ENCODE measurements at places on chromosomes 16 and 17.

DNA sequence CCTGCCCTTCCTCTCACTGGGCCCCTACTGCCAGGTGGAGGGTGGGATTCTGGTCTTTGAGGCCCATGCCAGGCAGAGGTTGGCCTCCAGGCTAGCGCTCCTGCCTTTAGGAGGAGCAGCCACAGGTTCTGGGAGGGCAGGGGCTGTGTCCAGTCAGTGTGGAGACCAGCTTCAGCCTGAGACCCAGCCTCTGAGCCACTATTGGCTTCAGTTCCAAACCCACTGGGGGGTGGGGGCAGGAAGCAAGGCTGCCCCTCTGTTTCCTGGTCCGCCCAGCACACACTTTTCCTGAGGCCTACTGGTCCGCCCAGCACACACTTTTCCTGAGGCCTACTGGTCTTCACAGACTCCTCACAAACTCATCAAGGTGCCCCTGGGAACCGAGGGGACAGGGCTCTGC lies 16.4 kb downstream of the SLC5A10 start:
- DNase-seq: no peak

GRCh38 chr17:27319541-27320221 lies 25.8 kb downstream of the WSB1 start:
- no peak for DNase-seq

- peak; percentile 15 for DNase-seq
Observed at GRCh38 chr16:5041600-5042133, 7.9 kb upstream of the NAGPA start.

GRCh38 chr17:63623786-63624530 lies 1.7 kb downstream of the MAP3K3 start:
- no peak for DNase-seq

GRCh38 chr16:1278477-1278876 lies 22.6 kb downstream of the TPSD1 start:
- DNase-seq: peak; percentile 15

DNA sequence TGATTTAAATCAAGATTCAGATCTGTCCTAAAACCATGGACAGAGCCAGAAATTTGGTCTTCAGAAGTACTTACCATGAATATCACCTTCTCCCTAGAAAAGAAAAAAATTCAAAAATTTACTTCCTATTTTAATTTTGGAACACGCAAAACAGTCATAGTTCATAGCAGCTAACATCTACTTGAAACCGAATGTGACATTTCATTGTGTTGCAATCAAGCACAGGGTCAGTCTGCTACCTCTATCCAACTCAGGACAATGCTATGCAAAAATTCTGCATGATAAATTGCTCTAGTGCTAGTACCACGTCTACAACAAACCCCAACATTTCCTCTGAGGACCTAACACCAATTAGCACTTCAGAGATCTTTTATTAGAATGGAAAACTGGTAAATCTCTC lies 7.7 kb downstream of the JPT1 start:
- no peak for DNase-seq

- peak; percentile 74 for DNase-seq
Observed at GRCh38 chr16:16127469-16128116, 95.7 kb downstream of the ABCC6 start.

DNA sequence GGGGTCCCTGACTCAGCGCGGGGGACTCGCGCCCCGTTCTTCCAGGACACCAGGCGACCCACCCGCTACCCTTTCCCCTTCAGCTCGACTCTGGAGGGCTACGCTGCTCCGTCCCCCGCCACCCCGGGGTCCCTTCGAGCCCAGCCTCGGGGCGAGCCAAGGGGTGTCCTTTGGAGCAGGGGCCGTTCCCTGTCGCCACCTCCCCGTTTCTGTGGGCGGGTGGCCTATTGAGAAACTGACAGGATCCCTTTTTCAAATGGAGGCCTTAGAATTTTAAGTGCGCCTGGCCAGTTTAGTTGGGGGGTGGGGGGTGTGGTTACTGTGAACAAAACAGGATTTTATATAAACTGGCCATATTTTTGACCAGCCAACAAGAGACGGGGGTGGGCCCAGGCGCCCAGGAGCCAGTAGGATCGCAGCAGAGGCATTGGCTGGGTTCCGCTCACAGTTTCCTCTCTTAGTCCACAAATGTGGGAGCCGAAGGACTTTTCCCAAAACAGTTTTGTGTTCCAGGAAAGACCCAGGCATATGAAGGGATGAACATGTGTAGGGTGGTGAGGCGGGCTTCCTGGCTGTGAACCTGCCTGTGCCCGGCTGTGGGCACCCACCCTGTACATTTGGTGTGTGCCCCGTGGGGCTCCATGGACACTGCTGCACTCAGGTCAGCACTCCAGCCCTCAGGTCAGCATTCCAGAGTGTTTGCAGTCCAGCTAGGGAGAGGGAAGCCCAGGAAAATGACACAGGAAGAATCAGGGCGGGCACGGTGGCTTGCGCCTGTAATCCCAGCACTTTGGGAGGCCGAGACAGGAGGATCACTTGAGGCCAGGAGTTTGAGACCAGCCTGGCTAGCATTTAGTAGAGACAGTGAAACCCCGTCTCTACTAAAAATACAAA lies 722 bp upstream of the TIMP2 start:
- DNase-seq: peak; percentile 73

DNA sequence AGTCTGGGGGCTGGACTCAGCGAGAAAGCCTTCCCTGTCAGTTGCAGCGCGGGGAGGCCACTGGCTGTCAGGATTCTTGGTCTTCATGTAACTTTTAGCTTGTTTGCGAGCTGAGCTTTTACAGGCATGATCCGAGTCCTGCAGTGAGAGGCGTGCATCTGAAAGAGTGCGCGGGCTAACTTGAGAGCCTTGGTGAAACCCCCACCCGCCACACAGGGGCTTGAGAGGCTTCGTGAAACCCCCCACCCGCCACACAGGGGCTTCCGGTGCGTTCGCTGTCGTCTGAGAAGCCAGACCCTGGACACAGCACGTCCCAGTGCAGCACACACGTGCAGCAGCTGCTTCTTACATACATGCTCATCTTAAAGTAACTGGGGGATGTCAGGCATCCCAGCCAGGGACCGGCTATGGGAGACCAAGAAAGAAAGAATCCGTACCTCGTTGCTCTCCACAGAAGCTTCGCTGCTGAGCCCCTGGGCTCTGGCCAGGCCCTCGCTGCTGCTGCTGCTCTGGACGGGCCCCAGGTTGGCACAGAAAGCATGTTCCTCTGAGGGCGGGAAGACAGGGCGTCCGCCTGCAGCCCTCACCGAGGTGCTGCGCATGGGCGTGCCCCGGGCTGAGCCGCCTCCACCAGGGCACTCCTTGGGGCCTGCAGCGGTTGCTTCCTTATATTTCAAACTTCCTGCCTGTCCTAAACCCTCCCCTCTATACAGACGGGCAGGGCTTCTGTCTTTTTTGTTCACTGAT lies 7.8 kb downstream of the NUDT16L1 start:
- DNase-seq: no peak

- DNase-seq: no peak
Observed at GRCh38 chr16:89999831-90000574, 19.3 kb downstream of the DBNDD1 start.

DNA sequence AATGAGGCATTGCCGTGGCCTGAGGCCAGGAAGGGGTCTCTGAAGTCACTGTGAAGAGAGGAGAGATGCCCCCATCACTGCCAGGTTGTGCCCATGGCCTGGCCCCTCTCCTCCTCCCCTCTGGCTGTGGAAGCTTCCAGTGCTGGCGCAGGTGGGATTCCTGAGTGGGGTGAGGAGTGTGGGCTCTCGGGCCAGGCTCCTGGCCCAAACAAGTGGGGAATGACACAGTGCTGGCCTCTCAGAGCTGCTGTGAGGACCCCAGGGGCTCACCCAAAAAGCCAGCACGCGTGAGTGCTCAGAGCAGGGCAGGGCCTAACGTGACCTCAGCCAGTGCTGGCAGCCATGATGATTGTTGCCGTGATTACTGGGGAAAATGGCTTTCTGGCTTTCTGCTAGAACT lies 53.5 kb upstream of the MTSS2 start:
- no peak for DNase-seq

DNA sequence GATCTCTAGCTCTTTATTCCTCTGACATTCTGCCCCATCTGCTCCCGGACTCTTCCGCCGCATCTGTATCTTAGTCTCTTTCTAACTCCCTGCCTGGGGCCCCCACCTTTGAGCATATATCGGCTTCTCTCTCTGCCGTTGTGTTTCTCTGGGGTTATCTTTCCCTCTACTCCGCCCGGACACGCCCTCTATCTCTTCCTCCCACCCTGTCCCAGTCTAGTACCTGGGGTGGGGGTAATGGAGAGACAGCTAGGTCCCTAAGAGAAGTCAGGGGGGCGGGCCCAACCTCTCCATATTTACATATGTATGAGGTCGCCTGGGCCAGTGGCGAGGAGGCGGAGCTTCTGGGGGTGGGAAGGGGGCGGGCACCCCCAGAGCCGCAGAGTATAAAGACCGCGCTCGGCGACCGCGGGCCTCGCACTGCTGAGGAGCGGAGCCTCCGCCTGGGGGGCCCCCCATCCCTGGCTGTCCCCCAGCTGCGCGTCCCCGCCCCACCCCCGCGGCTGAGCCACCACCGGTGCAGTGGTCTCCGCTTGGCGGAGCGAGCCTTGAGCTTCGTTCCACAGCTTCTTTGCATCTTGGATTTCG lies at the start of gene ATP1B2:
Gene ATP1B2 (plus strand): TSS at position 418 of the 588 bp plus-strand sequence. CDS start 593 bp downstream, outside the sequence.
- no peak for DNase-seq

DNA sequence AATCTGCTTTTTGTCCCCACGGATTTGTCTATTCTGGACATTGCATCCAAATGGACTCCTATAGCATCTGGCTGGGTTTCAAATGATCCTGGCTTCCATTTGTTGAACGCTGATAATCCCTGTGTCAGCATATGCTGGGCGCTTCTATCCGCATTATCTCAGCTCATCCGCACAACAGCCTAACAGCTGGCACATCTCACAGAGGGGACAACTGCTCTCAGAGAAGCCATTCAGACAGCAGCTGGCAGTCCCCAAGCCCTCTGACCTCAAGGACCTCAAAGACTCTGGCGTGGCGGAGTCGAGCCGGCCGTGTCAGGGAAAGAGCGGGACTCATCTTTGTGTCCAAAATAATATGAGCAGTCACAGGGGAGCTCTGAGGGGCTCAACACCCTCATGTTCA lies 82.3 kb downstream of the NT5M start:
- no peak for DNase-seq

- no peak for DNase-seq
Observed at GRCh38 chr16:74574146-74574545, 32.8 kb downstream of the GLG1 start.

- no peak for DNase-seq
Observed at GRCh38 chr16:21239646-21240045, 6.1 kb downstream of the ANKS4B start.

DNA sequence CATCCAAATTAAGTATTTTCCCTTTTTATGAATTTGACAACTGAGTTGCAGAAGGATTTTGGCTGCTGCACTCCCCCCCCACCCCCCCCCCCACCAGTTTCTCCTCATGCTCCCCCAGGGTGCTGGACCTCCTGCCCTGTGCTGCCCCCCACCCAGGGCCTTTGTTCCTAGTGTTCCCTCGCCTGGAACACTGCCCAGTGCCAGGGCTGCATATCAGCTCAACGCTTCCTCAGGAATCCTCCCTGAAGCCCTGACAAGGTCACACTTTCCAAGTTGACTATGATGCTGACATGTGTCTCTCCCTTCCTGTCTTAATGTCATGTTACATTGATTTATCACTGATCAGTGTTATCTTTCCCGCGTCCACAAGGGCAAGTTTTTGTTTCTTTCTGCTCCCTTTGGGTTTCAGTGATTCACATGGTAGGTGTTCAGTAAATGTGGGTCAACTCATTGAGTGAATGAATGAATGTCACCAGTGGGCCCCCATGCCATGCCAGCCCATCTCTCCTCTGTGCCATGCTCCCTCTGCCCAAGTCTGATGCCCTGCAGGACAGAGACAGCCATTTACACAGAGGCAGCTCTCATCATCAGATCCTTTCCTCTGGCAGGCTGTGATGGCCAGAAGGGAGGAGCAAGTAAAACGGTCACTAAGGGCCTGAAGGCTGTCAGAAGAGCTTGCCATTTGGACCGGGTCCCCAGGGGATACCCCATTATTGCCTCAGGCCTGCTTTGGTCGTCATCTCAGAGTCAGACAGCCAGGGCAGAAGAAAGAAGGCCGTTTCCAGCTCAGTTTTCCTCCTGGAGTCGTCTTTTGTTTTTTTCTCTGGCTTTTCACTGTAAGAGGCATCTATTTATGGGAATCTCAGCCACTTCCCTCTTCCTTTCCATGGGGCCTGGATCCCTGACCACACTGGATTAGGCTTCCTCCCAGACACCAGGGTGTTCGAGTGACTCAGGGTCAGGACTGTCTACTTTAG lies 386.2 kb downstream of the SNX29 start:
- peak; percentile 20 for DNase-seq

DNA sequence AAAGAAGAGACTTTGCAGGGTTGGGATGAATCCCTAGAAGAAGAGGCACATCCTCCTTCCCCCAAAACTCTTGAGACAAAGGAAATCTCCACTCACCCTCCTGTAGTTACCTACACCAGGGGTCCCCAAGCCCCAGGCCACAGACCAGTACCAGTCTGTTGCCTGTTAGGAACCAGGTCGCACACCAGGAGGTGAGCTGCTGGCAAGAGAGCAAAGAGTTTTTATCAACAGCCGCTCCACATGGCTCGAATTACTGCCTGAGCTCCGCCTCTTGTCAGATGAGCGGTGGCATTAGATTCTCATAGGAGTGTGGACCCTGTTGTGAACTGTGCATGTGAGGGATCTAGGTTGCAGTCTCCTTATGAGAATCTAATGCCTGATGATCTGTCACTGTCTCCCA lies 98.9 kb downstream of the CCT6B start:
- DNase-seq: no peak

DNA sequence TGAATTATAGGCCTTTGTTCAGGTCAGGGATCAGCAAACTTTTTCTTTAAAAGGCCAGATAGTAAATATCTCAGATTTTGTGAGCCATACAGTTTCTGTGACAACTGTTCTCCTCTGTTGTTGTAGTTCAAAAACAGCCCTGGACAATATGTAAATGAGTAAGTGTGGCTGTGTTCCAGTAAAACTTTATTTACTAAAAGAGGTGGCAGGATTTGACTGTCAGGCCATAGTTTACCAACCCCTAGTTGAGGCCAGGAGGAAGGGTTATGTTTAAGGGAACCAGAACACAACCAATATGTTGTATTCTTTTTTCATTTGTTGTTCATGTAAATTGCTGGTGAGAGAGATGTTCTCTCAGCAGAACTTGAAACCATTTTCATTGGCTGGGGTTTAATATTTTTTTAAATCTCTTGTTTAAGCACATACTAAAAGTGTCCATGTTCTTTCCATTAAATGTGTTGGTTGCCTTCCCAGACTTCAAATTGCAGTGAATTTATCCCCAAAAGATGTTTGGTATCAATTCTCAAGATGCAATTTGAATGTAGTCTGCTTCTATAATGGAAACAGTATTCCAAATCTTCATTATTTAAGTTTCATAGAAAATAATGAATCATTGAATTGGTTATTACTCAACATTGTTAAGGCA lies 260.3 kb downstream of the FTO start:
- DNase-seq: no peak

DNA sequence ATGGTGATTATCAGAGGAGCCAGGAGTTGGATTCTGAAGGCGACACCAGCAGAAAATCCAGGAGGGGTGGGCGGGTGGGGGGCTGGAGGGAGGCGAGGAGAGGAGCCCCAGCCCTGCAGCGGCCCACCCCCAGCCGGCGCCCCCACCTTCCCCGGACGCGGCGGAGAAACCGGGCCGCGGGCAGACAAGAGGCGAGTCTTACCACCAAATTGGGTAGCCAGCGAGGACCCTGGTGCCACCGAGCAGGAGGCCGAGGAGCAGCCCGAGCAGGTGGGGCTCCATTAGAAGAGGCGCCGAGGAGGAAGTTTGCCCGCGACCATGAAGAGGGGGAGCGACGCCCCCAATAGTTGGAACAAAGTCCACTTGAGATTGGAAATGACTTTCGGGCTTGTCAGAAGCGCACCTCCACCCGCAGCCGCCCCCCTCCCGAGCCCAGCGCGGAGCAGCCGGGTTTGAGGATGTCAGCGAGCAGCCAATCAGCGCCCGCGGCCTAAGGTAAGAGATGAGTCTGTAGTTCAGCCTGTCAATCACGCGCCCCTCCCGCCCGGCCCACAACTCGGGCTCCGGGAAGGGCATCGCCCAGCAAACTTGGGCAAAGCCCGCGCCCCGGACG lies at the start of gene WNT3:
Gene WNT3 (minus strand): TSS at position 377 of the 613 bp plus-strand sequence. CDS start 95 bp downstream, at position 282.
- no peak for DNase-seq

Data from fibroblast of skin of scalp (primary cell).